CD4-positive, alpha-beta T cell treated with Interleukin-1 beta for 1 hour (primary cell): ENCODE measurements at places on chromosomes 5 and 9.

DNA sequence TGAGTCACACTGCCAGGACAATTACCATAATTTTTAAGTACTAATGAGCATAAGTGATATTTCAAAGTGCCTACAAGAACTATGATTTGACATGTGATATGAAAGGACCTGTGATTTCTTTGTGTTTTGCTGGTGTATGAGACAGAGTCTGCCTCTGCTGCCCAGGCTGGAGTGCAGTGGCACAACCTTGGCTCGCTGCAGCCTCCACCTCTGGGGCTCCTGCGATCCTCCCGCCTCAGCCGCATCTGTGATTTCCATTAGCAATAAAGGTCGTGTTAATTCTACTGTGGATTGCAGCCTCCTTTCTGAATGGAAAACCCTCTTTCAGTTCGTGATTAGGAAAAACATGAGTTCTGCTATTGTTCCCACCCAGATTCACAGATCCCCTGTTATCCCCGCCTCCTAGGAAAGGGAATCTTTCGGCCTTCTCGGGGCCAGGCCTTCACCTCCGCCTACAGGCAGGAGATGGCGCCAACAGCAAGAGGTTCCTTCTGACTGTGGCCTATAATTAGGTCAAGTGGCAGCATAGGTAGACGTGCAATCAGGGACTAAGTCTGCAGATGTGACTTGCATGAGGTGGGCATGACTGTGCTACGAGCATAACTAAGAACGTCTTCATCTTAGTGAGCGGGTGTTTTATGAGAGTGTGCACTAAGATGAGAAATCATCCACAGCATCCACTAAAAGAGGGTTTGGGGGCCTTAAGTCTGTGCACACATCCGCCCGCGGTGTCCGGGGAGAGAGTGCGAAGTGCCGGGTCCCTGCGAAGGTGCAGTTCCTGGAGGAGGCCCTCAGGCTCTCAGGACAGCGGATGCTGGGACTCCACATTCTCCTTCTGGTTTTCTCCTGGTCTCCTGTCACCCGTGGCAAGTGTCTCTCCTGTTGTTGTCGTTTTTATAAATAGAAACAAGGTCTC lies 23.1 kb downstream of the TRIM7 start:
- peak; percentile 79 for DNase-seq

- DNase-seq = peak; percentile 25
Observed at GRCh38 chr5:32076699-32077695, 97.1 kb downstream of the GOLPH3 start.

DNA sequence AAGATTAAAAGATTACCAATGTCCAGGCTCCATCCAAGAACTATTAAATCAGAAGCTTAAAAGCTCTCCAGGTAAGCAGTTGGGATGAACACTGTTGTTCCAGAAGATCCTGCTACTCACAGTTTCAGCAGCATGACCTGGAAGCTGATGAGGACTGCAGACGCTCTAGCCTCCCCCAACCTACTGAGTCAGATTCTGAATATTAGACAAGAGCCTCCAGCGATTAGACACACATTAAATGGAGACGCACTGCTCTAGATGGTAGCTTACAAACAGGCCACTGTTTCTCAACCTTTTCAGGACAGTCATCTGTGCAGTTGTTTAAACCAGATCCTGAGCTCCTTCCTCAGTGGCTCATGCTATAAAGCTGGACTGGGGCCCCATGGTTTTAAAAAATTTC lies 54.3 kb downstream of the MTMR12 start:
- DNase-seq = no peak

GRCh38 chr5:171826132-171826531 lies 40.5 kb downstream of the SMIM23 start:
- DNase-seq = no peak

DNA sequence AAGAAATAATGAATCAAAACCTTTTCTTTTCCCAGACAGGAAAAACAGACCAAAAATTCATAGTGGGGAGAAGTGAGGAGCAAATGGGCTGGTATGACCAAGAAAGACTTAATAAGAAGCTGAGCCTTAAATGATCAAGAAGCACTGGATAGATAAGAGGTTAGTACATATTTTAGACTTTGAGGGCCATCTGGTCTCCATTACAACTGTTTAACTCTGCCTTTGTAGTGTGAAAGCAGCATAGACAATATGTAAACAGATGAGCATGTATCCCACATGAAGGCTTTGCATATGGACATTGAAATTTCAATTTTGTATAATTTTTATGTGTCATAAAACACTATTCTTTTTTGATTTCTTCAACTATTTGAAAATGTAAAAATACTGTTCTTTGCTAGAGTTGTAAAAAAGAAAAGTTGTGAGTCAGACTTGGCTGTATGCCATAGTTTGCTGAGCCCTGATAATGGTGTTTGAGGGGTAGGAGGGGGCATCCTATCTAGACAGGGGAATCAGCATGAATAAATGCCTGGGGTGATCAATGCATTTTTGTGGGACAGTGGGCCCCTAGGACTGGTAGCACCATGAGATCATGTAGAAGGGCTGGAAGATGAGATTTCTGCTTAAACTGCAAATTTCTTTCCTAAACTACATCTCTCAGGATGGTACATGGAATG lies 91.8 kb upstream of the GPR151 start:
- no peak for DNase-seq

DNA sequence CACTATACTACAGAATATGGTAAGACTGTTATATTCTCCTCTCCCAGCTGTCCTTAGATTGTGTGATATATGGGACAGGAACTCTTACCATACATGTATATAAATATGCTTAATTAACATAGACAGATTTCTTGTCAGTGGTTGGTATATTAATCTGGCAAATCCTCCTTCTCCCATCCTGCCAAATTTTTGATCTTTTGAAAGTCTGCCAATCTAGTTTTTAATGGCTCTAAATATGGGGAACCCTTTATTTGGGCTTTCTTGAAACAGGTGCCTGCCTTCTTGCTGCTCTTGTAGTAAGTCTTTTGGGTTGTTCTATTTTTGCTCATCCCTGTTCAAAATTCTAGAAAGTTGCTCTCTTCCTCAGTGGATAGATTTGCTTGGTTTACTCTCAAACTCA lies 63.5 kb downstream of the SPATA31D1 start:
- no peak for DNase-seq

DNA sequence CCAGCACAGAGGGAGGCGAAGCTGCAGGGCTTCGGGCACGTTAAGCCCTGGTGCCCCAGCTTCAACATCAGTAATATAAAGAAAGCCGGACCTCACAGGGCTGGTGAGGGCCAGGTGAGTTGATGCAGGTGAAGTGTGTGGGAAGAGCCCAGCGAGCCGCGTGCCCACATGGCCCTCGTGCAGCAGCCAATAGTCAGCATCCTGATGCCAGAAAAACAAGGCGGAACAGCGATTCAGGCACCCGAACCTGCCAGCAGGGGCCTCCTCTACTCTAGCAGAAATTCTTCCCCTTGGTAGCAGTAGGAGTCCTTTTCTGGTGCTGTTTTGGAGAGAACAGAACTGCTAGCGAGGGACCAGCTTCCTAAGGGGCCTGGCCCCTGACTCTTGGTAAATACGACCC lies 7.8 kb downstream of the MED10 start:
- no peak for DNase-seq

GRCh38 chr9:120038342-120038741 lies 541.6 kb downstream of the CDK5RAP2 start:
- DNase-seq = no peak
